ENCODE measurements at places on chromosomes 13 and 19.

DNA sequence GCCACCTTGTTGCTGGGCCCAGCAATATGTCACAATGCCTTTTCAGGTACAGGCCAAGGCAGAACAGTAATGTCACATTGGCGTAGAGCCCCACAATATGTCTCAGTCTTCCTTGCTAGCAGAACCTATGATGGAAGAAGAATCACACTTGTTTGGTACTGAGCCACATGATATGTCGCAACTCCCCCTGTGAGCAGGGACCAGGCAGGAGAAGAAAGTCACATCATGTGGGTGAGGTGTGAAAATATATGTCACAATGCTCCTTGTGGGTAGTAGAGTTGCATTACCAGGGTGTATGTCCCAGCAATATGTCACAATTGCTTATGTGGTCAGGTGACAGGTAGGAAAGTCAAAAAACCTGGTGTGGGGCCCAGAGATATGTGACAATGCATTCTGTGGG, 7.1 kb upstream of the ZNF91 start:
- no peak for DNase-seq

DNA sequence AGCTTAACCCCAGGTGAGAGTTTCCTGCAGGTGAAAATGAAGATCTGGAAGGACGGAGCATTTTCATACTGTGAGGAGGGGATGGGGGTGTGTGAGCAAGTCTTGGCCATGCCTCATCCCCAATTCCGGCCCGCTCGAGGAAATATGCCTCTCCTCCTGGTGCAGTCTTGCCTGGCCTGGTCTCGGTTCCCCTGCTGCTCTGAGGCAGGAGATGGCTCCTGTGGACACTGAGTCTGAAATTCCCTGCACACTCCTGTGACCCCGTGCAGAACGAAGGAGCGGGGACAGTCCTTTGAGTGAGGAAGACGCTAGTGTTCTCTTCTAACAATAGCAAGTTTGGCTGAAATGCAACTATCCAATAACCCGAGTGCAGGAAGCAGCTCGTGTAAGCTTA, 329 bp upstream of the ZNF439 start:
- no peak for DNase-seq

- DNase-seq, result no peak
These were observed 19.2 kb downstream of the SIPA1L3 start for GRCh38 chr19:37926255-37926654.

DNA sequence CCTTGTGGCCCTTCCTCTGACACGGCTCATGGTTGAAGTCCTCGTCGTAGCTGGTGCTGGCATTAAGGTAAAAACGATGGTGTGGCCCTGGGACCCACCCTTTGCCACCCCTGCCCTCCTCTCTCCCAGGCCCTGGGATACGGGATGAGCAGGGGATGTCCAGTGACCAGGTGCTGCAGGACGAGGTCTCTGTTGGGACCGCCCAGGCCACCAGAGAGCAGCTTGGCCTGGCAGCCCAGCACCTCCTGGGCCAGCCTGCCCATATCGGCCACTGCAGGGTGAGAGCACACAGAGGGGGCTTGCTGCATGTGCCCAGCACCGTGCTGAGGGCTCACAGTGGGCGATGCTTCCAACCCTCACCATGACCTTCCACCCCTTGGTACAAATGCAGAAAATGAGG, 6.4 kb downstream of the ACTMAP start:
- DNase-seq, result no peak

DNA sequence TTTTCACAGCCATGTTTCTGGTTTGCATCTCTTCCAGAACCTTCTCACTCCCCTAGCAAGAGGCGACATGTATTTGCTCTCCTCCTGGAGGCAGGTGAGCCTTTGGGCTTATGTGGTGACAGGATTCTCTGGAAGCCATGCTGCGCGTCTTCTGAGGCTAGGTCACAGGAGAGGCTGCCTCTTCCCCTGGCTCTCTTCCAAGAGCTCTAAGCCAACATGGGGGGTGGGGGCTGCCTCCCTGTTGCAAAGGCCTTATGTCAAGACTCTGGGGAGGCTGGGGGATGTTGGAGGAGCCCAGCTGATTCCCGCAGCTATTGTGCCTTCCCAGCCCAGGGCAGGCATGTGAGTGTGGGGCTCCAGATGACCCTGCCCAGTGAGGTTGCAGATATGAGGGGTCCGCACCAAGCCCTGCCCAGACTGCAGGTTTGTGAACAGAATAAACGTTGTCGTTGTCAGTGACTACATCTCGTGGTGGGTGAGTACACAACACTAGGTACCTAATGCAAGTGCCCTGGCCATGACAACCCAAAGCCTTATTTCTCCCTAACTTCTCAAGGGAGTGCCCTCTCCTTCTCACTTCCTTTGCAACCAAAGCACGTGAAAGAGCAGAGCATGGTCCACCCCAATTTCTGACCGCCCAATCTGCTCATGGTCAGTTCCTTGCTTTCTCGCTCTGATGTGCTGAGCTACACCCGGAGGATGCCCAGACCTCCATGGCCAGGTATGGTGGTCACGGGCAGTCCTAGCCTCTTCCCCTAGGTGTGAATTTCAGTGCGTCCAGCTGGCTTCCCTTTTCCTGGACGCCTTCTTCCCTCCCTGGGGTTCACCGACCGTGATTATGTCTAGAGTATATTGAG, 44.9 kb downstream of the TEX29 start:
- no peak for DNase-seq

- DNase-seq, result no peak
These were observed 22.2 kb upstream of the ZNF100 start for GRCh38 chr19:21789466-21790085.

DNA sequence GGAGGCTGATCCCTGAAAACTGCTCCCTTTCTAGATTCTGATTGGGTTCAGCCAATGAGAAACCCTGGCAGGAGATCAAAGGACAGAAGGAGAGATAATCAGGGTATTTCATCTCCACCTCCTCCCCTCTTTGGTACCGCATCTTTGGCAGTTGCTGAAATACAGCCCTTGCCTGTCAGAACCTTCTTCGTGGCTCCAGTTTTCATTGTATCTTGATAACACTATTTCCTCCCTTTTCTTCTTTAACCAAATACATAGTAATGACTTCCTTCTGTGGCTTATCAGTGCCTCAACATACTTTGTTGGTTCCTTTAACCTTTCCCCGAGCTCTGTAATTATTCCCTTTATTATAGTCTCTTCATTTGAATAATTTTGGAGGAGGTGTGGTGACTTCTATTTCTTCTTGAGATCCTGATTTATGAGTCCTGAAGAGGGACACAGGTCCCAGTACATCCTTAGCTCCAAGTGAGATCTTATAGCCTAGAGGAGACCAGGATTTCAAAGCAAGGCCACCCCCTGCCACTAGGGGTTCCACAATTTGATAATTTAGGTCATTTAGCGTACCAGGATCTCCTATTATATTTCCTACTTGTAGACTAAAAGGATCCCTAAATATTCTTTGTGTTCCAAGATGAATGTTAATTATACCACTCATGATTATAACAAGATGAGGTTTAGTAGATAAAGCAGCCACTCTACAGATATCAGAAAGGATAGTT, 98.0 kb downstream of the EDNRB start:
- no peak for DNase-seq

DNA sequence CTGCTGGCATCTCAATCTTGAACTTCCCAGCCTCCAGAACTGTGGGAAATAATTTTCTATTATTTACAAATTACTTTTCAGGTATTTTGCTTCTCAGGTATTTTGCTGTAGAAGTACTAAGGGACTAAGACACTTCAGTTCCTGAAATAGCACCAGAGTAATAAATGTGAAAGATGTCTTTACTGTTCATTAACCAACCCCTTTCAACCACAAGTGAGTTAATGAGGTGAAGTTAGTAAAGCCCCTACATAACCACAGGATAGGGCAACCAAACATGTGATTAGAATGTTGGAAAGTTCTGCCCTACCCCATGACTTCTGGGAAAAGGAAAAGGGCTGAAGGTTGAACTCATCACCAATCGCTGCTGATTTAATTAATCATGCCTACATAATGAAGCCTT, 2.7 kb upstream of the ZNF345 start:
- DNase-seq, result no peak

DNA sequence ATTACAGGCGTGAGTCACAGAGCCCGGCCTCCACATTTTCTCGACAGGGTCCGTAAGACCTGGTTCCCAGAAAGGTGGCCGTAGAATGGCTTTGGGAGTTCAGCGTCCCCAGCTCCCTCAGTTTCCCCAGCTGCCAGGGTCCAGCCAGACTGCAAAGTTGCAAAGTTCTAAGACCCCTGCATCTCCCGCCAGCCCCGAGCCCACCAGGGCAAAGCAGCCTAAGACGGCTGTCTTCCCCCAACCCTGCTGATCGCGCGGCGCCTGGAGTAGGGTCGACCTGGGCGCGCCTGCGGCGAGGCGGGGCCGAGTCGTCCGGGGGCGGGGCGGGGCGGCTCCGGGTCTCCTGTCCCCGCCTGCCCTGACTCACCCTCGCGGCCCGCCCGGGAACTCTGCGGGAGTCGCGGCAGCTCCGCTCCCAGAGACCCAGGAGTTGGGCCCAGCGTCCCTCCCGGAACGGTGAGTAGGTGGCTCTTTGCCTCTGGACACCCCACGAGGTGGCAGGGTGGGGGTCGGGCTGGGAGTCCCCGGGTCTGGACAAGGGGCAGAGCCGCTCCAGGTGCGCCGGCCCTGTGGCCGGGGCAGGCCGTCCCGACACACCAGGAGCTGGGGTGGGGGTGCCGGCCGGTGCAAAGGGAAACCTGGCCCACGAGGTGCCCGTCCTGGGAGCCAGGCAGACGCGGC, at the start of gene LRRC8E:
TSS of gene LRRC8E (plus strand) at position 366 of the 681 bp plus-strand sequence. CDS start 7,094 bp downstream, outside the sequence.
- DNase-seq, result no peak

GRCh38 chr13:105432438-105432837, 1103.0 kb downstream of the EFNB2 start:
- no peak for DNase-seq

GRCh38 chr13:97191142-97191541, 31.0 kb upstream of the MBNL2 start:
- DNase-seq, result no peak
